ENCODE measurements at places on chromosomes 16 and 17.

DNA sequence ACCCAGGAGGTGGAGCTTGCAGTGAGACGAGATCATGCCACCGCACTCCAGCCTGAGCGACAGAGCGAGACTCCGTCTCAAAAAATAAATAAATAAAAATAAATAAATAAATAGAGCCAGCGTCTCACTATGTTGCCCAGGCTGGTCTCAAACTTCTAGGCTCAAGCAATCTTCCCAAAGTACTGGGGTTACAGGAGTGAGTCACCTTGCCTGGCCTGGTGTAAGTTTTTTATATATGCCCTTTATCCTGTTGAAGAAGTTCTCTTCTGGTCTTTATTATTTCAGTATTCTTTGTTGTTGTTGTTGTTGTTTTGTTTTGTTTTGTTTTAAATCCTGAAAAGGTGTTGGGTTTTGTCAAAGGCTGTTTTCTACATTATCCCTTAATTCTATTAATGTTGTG, 30.1 kb upstream of the ABCC1 start:
- no peaks in the 10 kb centered on the region for H3K36me3 ChIP-seq
- H3K4me1 ChIP-seq = peaks cover 5% of the 10 kb centered on the region
- H3K27me3 ChIP-seq = no peaks in the 10 kb centered on the region
- DNase-seq = no peak

DNA sequence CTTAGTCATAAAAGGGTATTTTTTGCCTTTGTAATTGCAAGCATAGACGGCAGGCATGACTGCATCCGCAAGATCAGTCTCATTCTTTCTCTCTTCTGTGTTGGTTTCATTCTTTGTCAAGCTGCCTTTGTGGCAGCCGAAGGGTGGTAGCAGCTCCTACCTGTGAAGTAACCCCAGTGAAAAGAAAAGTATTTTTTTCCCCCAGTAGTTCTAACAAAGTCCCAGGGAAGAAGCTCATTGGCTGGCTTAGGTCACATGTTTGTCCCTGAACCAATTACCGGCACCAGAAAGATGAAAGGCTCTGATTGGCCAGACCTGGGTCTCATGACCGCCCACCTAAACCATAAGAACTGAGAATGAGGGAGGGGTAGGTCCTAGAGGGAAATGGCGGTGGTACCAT, 110.7 kb downstream of the RAP1GAP2 start:
- H3K4me1 ChIP-seq = peaks cover 19% of the 10 kb centered on the region
- no peak overlapping the region for H3K27ac ChIP-seq
- H3K36me3 ChIP-seq = peaks cover 23% of the 10 kb centered on the region
- DNase-seq = no peak

- no peak overlapping the region for H3K4me3 ChIP-seq
- no peaks in the 10 kb centered on the region for H3K27me3 ChIP-seq
- no peaks in the 10 kb centered on the region for H3K36me3 ChIP-seq
- no peak for DNase-seq
- H3K4me1 ChIP-seq = peaks cover 30% of the 10 kb centered on the region
- no peak overlapping the region for H3K27ac ChIP-seq
Measured at GRCh38 chr16:66693149-66693548, 3.4 kb downstream of the CMTM4 start.

- H3K4me3 ChIP-seq = no peak overlapping the region
- no peak overlapping the region for H3K27ac ChIP-seq
- peaks cover 2% of the 10 kb centered on the region for H3K36me3 ChIP-seq
- H3K27me3 ChIP-seq = peaks cover 81% of the 10 kb centered on the region
- peaks cover 2% of the 10 kb centered on the region for H3K4me1 ChIP-seq
- DNase-seq = no peak
Measured at GRCh38 chr17:79601604-79602424, 9.0 kb downstream of the RBFOX3 start.

Measured in mesenchymal stem cell (in vitro differentiated cells and primary cell).